Stimulated activated CD4-positive, alpha-beta T cell treated with anti-CD3 and anti-CD28 coated beads, Interleukin-2, amount 100 ng/mL, for 4 hours (primary cell): ENCODE measurements at places on chromosomes 7 and 10.

DNA sequence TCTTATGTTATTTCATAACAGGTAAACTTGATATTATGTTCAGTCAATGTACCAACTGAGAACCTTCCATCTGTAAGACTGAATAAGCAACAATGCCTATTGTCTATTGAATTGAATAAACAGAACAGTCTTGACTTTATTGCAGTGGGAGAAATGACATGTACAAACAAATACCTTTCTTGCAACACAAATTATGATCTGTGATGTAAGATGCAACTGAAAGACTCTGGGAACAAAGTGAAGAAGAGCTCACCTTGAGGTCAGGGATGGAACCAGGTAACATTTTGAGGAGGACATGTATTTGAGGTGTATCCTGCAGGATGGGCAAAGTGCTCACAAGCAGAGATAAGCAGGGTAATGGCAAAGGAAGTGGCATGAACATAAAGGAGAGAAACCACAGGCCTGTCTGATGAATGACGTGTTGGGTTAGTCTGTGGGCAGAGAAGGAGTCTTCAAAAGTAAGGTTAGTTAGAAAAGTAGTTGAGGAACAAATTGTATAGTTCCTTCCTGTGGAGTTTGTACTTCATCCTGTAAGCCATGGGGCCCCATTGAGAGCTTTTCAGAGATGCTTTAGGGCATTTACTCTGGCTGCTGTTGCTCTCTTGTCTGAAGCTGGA lies 9.5 kb downstream of the PNLIPRP3 start:
- no peak for DNase-seq

GRCh38 chr7:128268233-128268632 lies 27.2 kb downstream of the LEP start:
- DNase-seq: no peak

GRCh38 chr7:34365011-34365410 lies 293.0 kb upstream of the NPSR1 start:
- DNase-seq: no peak

DNA sequence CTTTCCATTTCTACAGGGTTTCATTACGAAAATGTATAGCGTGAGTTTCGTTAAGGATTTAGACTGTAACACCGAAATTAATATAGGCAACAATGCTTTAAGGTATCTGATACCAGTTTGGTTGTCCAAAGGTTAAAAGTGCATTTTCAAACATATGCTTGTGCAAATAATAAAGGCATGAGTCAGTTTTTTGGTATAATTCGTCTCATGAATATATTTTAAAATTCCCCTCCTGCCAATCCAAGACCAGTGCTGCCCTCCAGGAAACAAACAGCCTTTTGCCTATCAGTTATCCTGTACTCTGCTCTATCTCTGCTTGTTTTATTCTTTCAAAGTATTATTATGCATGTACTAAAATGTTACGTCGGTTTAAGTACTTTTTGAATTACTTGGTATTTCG lies 2.0 kb downstream of the LCOR start:
- DNase-seq: no peak

- DNase-seq: no peak
These were observed 264.1 kb downstream of the PHF14 start for GRCh38 chr7:11237742-11238141.

GRCh38 chr10:66833861-66834260 lies 92.0 kb upstream of the LRRTM3 start:
- DNase-seq: no peak

DNA sequence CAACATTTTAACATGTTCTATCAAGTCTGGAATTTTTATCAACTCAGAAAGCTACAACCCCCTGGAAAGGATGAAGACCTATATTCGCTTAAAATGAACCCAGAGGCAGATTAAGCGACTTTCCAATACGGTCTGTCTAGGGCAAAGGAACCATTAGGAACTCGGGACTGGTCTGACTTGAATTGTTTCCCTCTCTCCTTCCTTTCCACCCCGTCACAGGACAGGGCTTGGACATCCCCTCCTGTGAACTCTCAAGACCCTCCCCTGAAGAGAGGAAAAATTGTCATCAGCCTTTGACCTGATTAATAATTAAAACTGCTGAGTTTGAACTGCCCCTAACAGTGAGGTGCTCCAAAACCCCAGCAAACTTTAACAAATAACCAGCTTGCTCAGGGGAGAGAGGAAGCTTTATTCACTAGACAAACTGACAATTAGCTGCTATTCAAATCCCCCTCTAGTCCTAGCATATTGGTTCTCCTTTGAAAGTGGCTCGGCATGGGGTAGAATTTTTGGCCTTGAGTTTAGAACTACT lies 22.6 kb upstream of the SLF2 start:
- no peak for DNase-seq

DNA sequence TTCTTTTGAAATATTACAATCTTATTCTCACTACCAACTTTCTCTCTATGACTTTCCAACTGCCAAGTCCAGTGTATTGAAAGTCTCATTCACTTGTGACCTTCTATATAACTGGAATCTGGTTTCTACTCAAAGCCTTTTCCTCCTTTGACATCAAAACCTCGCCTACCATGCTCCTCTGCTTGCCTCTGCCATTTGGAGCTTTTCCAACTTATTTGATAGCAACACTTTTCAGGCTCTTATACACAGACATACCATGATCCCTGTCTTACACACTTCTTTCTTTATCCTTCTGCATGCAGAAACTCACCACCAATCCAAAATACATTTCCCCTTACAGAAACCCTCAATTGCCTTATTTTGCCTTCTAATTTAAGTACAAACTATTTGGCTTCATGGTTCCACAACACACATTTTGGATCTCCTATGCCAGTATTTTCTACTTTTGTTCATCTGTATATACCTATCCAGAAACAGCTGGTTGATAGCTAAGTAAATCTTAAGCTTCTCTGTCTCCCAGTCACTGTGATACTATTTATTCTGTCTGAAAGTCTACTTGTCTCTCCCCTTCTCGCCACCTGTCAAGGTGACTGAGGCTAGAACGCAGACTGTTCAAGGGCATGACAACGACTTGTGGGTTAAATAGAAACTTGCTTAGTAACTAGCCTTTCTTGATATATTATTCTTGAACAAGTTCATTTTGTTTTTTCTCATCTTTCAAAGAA lies 22.4 kb downstream of the GNG11 start:
- no peak for DNase-seq

DNA sequence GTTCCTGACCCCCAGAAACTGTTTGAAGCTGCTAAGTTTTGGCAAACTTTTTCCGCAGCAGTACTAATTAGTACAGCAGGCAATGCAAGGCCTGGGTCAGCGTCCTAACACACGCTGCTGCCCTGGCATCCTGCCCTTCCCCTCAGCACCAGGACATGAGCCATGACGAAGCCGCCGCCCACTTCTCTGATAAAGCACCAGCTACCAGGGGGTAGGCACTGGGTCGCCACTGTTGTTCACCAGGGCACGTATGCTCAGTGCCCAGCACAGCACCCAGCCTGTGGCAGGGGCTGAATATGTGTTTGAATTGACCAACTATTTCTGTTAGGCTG lies 59.5 kb downstream of the CHST15 start:
- DNase-seq: no peak

GRCh38 chr10:113093188-113094113 lies 143.4 kb downstream of the TCF7L2 start:
- DNase-seq: no peak

- no peak for DNase-seq
These were observed 5.6 kb downstream of the CD36 start for GRCh38 chr7:80644054-80644453.

DNA sequence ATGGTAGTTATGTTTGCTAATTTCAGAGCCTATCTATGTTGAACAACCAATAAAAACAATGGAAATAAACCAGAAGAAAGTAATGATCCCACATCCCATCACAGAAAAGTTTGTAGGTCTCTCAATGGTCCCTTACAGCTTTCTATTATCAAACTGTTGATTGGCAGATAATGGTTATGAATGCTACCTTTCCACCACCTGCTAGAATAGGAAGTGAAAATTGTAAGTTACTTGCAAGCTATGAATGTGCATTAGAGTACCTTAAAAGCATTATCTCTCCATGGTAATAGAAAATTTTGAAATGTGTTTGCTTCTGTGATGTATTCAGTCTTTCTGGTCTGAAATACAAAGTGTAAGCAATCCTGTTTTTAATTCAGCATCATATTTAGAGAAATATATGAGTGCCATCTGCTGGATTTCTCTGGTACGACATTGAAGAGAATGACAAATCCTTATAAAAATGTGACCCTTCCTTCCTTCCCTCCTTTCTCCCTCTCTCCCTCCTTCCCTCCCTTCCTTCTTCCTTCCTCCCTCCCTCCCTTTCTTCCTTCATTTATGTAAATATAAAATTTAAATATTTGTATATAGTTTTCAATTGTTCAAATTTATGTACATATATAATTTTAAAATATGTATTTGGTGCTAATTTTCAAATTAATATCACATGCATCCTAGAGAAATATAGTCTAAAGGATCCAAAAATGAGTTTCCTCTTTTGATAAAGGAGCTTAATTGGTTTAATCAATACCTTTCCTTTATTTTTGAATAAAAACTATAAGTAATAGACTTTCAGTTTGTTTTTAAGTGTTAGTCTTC lies 41.4 kb upstream of the PNLIPRP3 start:
- no peak for DNase-seq

- DNase-seq: no peak
These were observed 64.7 kb downstream of the DIP2C start for GRCh38 chr10:624605-625332.

DNA sequence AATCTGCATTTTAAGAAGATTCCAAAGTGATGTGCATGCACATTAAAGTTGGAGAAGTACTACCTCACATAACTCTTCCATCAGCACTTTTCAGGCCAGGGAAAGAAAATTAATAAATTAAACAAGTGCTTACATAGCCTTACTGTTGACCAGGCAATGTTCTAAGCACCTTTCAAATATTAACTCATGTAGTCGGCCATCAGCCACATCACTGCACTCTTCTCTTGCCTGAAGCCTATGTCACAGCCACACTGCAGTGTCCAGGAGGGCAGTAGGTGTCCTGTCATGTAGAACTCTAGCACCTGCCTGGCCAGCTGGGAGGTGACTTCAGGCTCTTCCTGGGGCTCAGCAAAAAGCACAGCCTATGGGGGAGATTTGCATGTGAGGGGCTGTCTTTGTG lies 71.5 kb downstream of the CDK1 start:
- DNase-seq: no peak

DNA sequence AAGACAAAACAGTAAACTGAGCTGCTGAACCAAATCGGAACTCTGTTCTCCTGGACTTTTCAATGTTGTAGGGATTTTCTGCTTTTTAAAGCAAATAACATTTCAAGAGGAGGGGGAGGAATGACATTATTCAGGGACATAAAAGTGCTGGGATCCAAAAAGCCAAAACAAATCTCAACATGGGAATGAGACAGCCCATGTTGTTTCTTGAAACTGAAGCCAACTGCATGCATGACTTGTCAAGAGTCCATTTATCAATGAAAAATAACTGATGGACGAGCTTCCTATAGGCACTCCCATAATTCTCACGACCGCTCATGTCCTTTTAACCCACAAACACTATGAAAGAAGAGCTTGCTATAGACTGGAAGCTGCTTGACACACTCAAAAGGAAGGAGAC lies 27.8 kb downstream of the FAM53B start:
- no peak for DNase-seq

GRCh38 chr7:12610899-12611298 lies 40.4 kb downstream of the SCIN start:
- DNase-seq: no peak

DNA sequence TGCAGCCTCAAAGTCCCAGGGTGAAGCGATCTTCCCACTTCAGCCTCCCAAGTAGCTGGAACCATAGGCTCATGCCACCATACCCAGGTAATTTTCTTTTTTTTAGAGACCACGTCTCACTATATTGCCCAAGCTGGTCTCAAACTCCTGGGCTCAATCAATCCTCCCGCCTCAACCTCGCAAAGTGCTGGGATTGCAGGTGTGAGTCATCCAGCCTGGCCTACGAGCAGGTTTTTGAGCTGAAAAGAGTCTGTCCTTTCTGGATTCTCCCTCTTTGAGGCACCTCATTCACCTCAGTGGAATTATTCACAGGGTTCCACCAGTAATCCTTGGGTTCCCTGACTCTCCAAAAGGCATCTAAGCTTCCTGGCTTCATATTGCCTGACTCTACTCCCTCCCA lies 7.6 kb upstream of the LEP start:
- no peak for DNase-seq

DNA sequence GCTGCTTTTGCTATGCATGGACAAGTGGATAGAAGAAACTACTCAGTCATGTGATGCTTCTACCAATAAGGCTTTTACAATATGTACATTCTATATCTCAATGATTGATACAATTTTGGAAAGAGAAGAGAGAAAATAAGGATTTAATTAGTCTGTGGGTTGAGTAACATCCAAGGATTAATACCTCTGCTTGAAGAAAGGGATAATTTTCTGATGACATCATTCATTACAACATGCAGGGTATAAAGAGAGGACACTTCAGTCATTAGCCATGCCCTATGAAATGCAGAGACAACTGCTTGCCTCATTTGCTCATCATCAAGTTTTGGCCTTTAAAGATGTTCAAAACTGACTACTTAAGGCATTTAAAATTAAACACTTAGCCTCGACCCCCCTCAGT lies 237.3 kb downstream of the AHR start:
- DNase-seq: no peak

GRCh38 chr7:141640239-141640840 lies 61.6 kb downstream of the DENND11 start:
- DNase-seq: no peak

DNA sequence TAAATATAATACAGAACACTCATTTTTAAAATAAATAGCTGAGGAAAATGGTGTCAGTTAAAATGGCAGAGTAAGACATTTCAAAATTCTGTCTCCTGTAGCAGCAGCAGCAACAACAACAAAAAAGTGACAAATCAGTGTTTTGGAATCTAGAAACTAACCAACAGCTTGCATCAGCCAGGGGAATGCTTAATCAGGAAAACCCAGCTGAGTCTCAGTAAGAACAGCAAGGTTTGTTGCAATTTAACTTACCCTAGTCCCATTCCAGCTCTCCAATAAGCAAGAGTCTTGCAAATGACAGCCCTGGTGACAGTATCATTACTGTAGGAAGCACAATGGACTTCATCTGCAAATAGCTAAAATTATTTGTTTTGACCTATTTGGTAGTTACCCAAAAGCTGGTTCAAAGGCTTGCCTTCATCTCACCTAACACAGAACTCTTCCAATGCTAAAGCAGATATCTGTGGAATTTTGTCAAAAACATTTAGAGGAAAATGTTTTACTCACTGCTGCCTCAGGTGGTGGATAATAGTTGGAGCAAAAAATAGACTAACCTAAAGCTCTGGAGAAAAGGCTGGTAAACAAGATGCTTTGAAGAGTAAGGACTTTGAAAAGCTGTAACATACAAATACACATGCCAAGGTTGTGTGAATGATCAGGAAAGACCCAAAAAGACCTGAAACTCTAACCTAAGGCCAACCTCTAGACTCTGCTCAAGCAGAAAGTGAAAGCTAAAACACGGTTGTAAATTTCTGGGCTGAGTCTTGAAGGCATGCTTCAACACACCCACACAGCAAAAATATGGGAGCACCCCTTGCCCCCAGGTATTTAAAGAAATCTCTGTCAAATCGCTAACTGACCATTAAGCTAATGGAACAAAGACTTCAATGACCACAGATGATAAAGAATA lies 9.9 kb upstream of the ARHGAP22 start:
- no peak for DNase-seq

DNA sequence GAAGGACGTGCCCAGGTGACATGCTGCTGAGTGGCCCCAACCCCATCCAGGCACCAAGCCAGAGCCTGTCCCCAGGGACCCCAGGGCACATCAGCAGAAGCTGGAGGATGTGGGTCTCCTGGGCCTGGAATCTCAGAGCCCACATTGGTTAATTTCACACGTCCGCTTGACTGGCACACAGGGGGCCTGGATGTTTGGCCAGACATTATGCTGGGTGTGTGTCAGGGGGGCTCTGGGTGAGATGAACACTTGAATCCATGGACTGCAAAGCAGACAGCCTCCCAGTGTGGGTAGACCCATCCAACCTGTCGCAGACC lies 79.1 kb upstream of the RET start:
- no peak for DNase-seq
